ENCODE measurements at places on chromosomes 16 and 17.
A peak's percentile ranks its signal among the peaks of the same experiment; 100 is the strongest.

GRCh38 chr16:2048116-2048543 is 345 bp downstream of the TSC2 start:
- no peak for DNase-seq

DNA sequence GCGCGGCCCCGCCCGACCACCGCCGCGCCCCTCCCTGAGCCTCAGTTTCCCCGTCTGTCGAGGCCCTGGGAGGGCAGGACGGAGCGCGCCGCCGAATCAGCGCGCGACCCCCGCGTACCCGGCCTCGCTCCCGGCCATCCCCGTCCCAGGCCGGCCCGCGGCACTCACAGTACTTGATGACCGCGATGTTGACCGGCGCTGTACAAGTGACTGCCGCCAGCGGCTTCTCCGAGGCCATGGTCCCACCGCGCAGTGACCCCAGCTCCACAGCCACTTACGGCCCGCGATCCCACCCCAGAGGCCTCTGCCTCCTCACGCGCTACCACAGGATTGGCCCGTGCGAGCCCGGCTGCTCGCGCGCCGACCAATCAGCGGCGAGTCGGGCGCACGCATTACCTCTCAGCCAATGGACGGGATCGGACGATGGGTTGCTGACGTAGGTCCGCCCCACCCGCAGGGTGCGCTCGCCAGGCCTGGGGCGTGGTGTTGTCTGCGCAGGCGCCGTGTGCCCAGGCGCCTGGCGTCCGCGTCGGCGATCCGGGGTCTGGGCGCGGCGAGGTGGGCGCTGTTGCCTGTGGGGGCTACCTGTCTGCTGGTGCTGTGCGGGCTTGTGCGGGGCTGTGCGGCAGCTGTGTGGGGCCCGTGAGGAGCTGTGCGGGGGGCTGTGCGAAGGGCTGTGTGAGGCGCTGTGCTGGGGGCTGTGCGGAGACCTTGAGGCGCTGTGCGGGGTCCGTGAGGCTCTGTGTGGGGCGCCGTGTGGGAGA is at the start of gene MVD:
MVD (minus strand) TSS at position 249 of the 764 bp plus-strand sequence; CDS start at position 238, 11 bp downstream.
- peak; percentile 83 for DNase-seq

- DNase-seq = no peak
Observed at GRCh38 chr16:22814711-22815105, 746 bp downstream of the HS3ST2 start.

GRCh38 chr17:57985675-57985974 is 2.4 kb downstream of the VEZF1 start:
- no peak for DNase-seq

GRCh38 chr16:78988361-78988969 is 612.1 kb downstream of the MAF start:
- no peak for DNase-seq

GRCh38 chr16:63373744-63374143 is 1337.5 kb upstream of the CDH8 start:
- no peak for DNase-seq

- no peak for DNase-seq
Observed at GRCh38 chr16:27965801-27966200, 97.7 kb downstream of the GSG1L start.

GRCh38 chr16:75758215-75758614 is 31.9 kb upstream of the CPHXL start:
- DNase-seq = no peak

GRCh38 chr17:82599674-82600661 is 48.3 kb downstream of the WDR45B start:
- DNase-seq = no peak

DNA sequence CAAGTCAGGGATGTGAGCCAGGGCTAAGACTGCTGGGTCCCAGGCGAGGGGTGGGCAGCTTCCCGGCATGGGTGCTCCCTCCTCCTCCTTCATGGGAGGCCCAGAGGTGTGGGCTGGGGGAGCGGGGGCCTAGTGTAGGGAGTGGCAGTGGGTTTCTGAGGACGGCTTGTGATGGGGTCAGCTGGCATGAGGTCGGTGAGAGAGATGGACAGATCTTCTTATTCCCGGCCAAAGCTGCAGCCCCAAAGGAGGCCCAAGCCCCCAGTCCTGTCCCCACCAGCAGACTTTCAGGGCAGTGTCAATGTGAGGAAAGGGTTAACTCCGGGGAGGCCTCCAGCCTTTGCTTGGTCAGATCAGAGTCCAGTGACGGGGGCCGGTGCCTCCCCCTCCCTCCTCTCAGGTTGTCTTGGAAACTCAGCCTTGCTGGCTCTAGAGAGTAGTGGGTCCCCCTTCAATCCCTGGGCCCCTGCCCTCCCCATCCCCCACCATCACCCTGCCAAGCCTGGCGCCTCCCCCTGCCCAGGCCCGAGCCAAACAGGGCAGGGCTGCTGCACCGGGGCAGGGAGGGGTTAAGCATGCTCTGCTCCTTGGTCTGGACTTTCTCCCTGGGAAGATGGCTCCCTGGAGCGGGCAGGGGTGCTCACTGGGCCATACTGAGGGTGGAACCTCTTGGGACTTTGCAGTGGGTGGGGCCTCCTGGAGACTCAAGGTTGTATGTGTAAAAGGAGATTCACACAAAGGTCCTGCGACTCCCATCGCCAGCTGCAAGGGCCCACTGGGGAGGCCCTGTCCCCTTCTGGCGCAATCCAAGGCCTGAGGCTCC is 12.4 kb downstream of the NAT9 start:
- DNase-seq = no peak

DNA sequence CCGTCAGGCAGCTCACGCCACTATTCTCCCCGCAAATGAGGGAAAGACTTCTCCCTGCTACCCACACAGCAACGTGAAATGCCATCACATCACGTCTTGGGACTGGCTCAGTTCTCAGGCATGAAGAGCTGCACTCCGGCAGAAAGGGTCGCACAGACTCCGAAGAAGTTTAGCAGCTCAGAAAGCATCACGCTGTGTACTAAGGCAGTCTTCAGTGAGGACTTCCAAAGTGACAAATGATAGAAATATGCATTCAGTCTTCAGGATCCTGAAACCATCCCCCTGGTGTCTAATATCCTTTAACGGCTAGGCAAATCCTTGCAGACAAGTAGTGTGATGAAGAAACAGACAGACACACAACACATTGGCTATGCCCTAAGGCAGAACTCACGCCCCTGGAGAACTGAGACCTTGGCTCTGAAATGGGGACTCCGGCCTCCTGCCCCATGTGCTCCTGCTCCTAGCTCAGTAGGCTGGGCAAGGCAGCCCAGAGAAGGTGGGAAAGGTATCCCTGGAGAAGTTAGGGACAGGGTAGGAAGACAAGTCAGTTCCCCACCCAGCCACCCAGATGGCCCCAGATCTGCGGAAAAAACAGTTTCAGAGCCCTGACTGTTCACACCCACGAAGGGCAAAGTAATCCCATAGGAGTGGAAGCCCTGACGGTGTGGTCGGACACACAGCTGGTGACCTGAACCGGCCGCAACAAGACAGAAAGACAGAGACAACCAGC is 1.6 kb downstream of the XYLT1 start:
- no peak for DNase-seq

DNA sequence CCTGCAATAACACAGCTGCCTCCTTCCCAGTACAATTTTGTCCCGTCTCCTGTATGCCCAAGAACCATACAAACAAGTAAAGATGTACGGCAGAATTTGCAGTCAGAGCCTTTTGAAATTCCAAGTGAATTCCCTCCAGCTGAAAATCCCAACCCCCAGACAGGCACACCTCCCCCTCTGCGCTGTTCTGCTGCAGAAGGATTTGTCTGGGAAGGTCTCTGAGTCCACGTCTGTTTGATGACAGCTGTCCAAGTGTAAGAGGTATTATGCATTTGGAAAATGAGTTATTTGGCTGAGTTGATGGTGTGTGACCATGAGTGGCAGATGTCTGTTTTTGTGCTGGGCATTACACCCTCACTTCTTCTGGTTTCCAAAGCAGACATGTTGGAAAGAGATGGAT is 104.9 kb upstream of the HS3ST4 start:
- DNase-seq = no peak

Measured in cortex of kidney (tissue), 1 donor.